ENCODE measurements at places on chromosomes 6 and 20.

DNA sequence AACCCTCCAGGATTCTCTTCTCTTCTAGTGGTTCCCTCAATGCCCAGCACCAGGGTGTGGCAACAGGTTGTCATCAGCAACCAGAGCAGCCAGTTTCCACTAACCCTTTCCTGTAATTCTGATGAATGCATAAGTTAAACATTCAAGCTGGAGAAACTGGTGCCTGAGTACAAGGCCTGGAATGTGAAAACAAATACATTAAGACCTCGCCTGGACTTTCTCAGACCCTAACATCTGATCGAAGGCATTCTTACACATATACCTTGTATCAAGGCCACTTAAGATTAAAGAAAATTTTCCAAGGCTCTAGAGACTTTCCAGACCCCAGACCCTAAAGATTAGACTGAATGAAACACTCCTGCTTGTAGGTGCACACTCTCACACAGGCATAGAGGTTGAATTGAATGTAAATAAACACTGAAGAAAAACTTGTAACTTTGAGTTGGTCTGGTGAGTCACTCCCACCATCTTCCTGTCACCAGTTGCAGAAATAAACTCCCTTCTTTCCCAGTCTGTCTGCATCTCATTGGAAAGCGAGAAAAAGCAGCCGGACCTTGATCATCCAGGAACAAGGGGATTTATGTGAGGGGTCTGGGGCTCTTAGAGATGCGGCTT, 9.0 kb downstream of the LRP11 start:
- DNase-seq: no peak

GRCh38 chr6:157757430-157758403, 65.3 kb upstream of the SNX9 start:
- DNase-seq: no peak

DNA sequence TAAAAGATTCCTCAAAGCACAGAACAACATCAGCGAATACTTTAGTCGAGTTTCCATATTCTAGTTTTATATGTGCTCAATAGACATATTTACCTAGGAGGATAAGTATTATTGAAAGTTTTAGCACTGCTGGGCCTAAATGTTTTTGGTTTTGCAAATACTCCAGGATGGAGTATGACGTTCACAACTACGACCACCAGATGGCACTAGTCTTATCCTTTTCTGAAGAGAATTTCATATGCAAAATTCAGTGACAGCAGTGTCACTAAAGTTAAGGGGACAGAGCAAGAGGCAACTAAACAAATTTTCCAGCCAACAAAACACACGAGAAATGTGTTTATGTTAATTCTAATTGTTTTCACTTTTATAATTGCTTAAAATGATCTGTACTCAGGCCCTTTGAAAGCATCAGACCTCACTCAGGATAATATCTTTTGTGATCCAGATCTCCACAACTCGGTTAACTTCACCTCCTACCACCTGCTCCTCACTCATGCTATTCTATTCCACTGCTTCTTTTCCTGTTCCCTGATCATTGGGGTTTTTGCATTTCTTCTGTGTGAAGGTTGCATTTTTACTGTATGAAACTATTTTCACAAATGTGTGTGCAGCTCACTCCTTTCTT, 220.8 kb downstream of the TRDN start:
- DNase-seq: peak; percentile 69

GRCh38 chr6:167146135-167146534, 11.6 kb downstream of the GPR31 start:
- no peak for DNase-seq

DNA sequence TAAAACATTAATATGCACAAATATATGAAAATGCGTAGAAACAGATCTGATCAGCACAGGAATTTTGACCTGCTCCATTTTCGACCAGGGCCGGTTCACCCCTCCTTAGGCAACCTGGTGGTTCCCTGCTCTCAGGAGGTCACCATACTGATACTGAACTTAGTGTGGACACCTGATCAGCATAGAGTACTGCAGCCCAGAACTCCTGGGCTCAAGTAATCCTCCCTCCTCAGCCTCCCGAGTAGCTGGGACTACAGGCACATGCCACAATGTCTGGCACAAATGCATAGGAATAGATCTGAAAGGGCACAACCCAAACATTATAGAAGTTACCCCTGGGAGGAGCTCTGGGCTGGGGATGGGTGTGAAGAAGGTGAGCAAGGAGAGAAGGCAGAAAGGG, 24.7 kb upstream of the DDO start:
- no peak for DNase-seq

- no peak for DNase-seq
Observed at GRCh38 chr6:151665329-151665728, 142.2 kb upstream of the ESR1 start.

GRCh38 chr6:112349636-112349934, 2.5 kb downstream of the RFPL4B start:
- peak; percentile 44 for DNase-seq
